NCI-H187 (cell line): ENCODE measurements at places on chromosomes 11 and 22.

GRCh38 chr11:30321321-30321720, 1.6 kb upstream of the ARL14EP start:
- no peak for DNase-seq

- DNase-seq: no peak
Observed at GRCh38 chr22:22703715-22704114, 59.3 kb downstream of the GGTLC2 start.

DNA sequence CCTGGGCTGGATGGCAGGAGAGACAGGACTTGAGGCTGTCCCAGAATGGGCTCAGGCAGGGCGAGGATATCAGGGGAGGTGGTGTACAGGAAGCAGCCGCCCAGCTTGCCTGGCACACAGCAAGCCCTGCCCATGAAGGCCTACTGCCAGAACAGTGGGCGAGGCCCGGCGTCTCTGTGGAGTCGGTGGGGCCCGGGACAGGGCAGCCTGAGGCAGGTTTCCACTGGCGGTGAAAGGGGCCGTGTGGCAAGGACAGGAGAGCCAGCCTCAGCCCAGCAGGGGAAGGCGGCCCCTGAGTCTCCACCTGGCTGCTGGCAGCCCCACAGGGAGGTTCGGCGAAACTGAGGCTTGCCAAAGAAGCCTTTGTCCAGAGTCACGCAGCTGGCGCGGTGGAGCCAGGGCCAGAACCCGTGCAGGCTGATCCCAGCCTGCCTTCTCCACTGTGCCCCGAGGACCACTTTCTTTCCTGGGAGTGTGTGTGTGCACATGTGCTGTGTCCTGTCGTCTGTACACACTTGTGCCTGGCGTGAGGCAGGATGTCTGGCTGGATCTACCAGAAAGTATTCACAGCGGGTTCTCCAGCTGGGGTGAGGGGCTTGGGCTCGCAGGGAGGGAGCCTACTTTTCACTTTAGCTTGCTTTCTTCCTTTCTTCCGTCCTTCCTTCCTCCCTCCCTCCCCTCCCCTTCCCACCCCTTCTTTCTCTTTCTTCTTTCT, 1.2 kb downstream of the TSPO start:
- no peak for DNase-seq

- DNase-seq: no peak
Observed at GRCh38 chr11:120261321-120261720, 21.4 kb downstream of the POU2F3 start.

DNA sequence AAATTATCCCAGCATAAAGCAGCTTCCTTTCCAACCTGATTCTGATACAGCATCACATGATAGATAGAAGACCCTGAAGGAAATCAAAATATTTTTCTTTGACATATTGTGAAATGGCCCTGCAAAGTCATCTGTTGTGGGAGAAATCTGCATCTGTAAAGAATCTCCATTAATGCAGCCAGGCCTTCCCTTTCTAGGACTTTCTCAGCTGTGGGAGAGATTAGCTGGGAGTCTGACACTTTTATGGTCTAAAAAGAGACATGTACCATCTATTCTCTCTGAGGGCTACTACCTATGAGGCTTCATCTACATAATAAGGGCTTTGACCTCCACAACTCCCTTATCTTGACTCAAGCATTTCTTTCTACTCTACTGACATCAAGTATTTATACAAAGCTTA, 238.1 kb downstream of the SWAP70 start:
- DNase-seq: no peak

GRCh38 chr11:102268083-102268984, 49.0 kb upstream of the BIRC3 start:
- DNase-seq: peak; percentile 63

DNA sequence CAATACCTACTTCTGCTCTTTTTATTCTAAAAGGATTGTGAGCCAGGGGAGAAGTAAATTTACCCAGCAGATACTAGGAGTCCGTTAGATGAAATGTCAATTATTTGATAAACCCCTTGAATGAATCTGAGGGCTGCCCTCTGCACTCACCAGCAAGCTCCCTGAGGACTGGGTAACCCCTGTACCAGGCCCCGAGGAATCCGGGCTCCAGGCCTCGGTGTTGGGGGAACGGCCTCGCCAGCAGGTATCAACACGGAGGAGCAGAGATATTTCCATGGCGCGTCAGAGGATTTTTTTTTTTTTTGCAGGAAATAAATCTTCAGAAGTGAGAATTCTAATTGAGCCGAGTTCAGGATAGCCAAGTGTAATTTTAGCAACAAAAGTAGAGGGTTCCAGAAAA, 1408.8 kb downstream of the BRD1 start:
- no peak for DNase-seq

- no peak for DNase-seq
Observed at GRCh38 chr11:45392591-45393091, 106.5 kb upstream of the SYT13 start.

DNA sequence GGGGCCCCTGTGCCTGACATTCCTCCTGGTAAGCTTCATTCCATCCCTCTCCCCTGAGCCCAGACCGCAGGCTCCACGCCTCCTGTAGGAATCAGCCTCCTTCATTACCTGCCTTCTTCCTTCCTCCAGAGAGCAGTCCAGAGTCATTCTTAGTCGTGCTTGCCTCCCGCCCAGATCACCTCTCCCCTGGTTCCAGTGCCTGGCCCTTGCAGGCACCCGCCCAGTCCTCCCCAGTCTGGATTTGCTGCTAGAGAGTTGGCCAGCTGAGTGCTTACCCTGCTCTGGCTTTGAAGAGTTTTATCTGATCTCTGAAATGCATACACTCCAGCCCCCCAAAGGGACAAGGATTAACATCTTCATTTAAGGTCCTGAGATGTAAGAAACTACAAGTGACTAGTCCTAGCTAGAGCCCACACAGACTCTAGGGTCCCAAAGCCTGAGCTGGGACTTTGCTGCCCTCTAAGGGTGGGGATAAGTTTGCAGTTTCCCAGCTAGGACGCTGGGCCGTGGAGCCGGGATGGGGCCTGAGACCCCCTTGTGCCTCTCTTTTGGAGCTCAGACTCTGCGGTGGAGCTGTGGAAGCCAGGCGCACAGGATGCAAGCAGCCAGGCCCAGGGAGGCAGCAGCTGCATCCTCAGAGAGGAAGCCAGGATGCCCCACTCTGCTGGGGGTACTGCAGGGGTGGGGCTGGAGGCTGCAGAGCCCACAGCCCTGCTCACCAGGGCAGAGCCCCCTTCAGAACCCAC, 1.6 kb downstream of the NR1H3 start:
- no peak for DNase-seq

GRCh38 chr11:15640318-15640717, 525.6 kb downstream of the INSC start:
- no peak for DNase-seq

DNA sequence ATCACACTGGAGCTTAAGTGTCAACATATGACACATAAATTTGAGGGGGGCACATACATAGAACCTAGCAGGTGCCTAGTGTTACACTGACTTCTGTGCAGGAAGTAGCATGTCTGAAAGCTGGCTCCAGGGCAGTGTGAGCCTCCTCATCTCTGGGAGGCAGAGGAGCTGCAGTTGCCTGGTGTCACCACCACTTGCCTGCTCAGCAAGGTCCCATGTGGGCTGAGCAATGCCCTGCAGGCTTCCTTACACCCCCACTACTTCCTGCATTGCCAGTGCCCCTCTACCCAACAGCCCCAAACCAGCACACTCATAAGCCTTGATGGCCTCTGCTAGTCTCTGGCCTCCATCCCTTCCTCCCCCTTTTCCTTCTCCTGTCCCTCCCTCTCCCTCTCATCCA, 165.8 kb downstream of the BUD13 start:
- no peak for DNase-seq

GRCh38 chr11:87368858-87369480, 331.2 kb downstream of the TMEM135 start:
- peak; percentile 66 for DNase-seq

DNA sequence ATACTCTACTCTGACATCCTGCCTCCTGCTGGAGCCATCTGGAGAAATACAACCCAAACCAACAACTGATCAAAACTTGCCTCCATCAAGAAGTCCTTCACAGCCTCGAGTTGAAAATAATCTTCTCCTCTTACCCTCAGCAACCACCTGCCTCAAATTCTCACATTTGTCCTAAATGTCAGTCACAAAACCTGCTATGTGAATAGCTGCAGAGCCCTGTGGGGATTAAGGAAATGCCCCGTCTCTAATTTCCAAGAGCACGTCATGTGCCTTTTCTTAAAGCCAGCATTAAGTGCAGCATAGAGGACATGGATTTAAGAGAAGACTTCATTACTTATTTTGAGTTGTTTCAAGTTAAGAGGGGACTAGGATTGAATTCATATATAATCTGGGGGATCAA, 105.9 kb downstream of the TRPC6 start:
- DNase-seq: no peak

GRCh38 chr11:79119491-79120284, 321.1 kb downstream of the TENM4 start:
- no peak for DNase-seq

- DNase-seq: no peak
Observed at GRCh38 chr22:20868025-20868962, 9.5 kb downstream of the SNAP29 start.

- DNase-seq: no peak
Observed at GRCh38 chr11:9895006-9895405, 231.1 kb downstream of the SWAP70 start.

GRCh38 chr11:33500861-33501479, 199.7 kb downstream of the C11orf91 start:
- no peak for DNase-seq

DNA sequence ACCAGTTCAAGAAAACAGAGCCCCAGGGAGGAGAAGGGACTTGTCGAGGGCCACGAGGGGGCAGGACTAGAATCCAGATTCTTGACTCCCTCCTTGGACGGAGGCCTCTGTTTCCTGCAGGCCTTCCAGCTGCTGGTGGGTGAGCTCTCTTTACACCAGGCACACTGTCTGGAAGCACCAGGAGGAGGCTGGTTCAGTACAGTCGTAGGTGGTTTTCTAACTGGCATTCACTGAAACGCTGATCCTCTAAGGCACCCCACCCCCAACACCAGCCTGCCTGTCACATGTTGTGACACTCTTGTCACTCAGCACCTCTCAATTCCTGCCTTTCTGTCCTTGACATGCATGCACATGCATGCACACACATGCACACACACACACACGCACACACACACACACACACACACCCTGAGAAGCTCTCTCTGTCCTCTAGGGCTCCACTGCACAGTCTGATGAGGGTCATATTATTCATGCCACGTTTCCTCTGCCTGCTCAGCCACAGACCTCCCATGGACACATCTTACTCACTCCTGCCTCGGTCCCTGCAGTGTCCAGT, 751 bp downstream of the MS4A10 start:
- no peak for DNase-seq

DNA sequence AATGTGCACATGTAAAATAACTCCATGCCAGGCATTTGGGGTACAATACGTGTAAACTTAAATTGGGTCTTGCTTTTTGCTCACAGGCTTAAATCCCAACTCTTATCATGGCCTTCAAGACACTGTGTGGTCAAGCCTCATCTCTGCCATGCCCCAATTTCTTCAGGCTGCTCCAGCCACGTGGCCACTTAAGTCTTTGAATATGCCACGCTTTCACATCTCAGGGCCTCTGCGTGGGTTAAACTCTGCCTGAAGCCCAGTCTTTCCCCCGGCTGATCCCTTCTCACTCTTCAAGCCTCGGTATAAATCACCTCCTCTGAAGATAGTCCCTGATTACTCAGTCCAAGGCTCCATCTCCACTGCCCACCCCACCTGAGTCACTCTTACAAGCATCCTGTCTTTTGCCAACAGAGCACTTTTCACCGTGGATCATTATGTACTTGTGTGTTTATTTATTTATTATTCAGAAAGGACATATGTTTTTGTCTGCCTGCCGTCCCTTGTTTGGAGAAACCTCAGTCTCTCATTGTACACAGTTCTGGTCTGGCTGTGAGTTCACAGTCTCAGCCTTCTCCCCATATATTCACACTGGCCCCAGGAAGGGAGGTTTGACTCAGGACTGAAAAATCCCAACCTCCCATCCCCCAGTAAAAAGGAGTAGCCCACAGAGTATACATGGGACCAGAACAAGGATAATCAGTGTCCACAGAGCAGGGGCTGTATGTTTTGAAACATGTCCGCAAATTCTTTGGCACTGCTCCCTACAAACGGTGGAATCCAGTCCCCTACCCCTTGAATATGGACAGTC, 344.7 kb downstream of the MN1 start:
- no peak for DNase-seq

GRCh38 chr11:8207080-8208000, 38.5 kb upstream of the RIC3 start:
- DNase-seq: no peak

DNA sequence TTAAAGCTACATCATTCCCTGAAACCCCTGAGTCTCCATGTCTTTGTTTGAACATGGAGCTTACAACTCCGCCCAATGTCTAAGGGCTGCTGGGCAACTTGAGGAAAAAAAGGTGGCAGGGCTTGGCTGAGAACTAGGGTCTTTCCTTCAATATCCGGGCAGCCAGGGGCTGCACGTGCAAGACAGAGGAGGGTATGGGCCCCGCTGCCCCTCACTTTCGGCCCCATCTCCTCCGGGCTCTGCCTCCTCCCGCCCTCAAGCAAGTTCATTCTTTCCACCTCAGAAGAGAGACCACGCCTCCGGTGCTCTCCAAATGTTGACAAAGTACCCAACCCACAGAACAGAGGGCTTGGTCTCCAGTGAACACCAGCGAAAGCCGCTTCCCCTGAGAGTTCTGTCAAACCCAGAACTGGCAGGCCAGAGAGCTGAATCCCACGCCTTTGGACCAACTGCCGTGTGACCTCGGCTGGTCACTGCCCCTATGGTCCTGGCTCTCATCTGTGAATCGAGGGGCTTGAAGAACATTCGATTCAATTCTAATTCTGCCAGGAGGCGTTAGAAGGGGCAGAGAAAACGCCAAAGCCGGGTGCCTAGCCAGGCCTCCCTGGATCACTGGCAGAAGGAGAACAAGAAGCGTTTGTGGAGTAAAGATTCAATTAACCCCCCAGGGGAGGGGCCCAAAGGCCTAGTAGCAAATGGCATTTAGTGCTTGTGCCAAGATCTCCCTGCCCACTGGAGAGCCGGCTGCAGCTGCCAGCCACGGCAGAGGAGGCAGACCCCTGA, 7.3 kb downstream of the PDGFB start:
- no peak for DNase-seq

GRCh38 chr11:69894648-69895047, 75.4 kb upstream of the FGF3 start:
- DNase-seq: no peak

- no peak for DNase-seq
Observed at GRCh38 chr11:119754199-119754598, 25.2 kb upstream of the NECTIN1 start.

- DNase-seq: no peak
Observed at GRCh38 chr11:72146625-72147024, 11.1 kb downstream of the FOLR3 start.

DNA sequence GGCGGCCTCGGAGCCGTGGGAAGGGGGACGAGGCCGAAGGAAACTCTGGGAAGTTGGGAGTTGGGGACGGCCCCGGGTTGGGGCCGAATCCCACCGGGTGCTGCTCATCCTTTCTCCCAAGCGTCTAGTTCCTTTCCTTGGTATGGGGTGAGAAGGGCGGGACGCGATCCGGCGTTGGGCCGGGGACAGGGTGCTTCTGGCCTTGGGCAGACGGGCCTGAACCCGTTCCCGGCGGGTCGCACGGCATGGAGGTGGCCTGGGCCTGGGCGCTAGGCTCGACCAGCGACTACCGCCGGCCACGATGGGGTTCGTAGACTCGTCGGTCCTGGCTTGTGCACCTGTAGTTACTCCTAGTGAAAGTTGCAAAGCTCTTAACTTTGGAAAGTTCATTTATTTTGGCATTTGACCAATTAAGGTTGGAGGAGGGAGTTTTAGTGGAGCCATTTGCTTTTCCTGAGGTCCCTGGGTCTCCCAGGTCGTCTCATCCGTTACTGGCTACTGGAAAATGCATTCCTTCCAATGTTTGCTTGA, 1.0 kb downstream of the SYT9 start:
- DNase-seq: no peak

GRCh38 chr11:93063086-93063485, 93.6 kb downstream of the MTNR1B start:
- DNase-seq: no peak
